ENCODE measurements at places on chromosomes 3 and 15. TPM values are rescaled to one million over a fixed set of nuclear protein-coding genes. Genes with fewer than 3 reads are reported as not detected.

Gene C2CD4A
- total RNA-seq, result not detected

Gene SAMMSON
- 3.6 TPM for total RNA-seq

Gene LRTM1
- total RNA-seq, result not detected

Gene ISL2
- total RNA-seq, result 2.9 TPM

Gene NR1I2
- total RNA-seq, result not detected

Gene KNG1
- total RNA-seq, result not detected

Gene SFMBT1
- total RNA-seq, result 7.2 TPM

Gene PAQR5
- total RNA-seq, result 0.69 TPM

Gene PLSCR5
- total RNA-seq, result not detected

Gene GMNC
- not detected for total RNA-seq

Gene NMNAT3
- 0.15 TPM for total RNA-seq

Gene MORC1
- not detected for total RNA-seq

Gene HTR3E
- total RNA-seq, result not detected

Gene TTLL13
- not detected for total RNA-seq

Gene ESYT3
- 0.38 TPM for total RNA-seq

Gene LRRC34
- not detected for total RNA-seq

Gene SPESP1
- total RNA-seq, result 16.2 TPM

Gene SMCO1
- not detected for total RNA-seq

Gene ZNF660
- 0.30 TPM for total RNA-seq

Gene MYO1E
- 147 TPM for total RNA-seq

Gene NGLY1
- 36.8 TPM for total RNA-seq

Gene CASR
- not detected for total RNA-seq

Gene MST1R
- 1.4 TPM for total RNA-seq

Gene DRD3
- not detected for total RNA-seq

Measured in A375 (cell line).